Activated T-cell treated with anti-CD3 and anti-CD28 coated beads, Interleukin-2, amount 50 U/mL, for 48 hours (primary cell): ENCODE measurements at places on chromosomes 13 and 19.

DNA sequence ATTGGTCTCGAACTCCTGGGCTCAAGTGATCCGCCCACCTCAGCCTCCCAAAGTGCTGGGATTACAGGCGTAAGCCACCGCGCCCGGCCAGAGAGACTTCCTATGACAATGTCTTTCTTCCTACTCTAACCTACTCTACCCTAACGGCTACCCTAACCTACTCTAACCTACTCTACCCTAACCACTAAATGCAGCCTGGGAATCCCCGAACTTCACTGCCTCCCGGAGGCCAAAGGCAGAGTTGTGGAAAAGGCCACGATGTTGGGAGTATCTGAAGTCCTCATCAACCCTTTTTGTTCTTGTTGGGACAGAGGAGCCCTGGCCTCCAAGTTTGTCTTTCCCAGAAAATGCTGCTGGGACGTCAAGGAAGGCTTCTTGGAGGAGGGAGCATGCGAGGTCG, 967 bp upstream of the NR2C2AP start:
- DNase-seq: no peak

GRCh38 chr13:113064000-113064533, 41.5 kb upstream of the F7 start:
- no peak for DNase-seq

DNA sequence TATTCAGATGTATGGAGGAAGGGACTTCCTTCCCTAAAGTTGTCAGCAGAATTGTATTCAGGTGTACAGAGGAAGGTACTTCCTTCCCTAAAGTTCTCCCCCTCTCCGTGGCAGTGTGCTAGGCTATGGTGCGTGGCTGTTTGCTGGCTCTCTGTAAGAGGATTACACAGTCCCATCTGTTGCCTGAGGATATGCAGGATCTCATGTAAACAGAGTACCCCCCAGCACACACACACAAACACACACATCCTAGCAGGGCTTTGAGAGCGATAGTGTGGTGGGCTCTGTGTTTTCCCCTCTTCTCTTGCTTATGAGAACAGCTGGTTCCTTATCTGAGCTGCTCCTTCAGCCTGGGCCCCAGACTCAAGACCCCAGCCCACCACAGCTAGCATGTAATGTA, 10.3 kb downstream of the NEK5 start:
- no peak for DNase-seq

GRCh38 chr13:54593504-54593903, 1564.9 kb downstream of the OLFM4 start:
- DNase-seq: no peak

DNA sequence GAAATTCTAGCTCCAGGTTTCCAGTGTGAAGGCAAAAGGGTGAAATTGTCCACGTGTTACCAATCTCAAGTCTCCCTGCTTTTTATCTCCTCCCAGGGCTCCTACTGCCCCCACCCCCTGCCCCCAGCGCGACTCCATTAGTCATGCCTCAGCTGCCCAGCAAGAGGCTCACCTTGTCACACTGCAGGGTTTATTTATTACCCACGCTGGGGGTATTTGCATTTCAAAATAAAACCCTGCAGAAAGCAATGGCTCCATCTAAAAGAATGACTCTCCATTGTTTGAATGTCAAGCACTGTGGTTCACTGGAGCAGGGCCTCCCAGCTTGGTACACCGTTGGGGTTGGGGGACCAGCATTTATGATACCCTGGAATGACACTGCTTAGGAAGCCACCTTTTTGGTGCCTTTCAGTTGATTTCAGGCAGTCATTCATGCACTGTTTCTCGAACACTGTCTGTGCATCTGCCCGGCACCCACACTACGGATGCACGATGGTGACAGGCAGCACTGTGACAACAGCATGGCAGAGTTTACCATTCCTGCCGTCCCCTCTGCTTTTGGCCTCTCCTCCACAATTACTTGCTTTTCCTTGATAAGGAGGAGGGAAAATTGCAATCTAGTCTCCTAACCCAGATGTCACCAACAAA, 9.9 kb upstream of the POP4 start:
- no peak for DNase-seq

- DNase-seq: peak; percentile 62
Measured at GRCh38 chr19:4866595-4867424, 657 bp downstream of the PLIN3 start.

DNA sequence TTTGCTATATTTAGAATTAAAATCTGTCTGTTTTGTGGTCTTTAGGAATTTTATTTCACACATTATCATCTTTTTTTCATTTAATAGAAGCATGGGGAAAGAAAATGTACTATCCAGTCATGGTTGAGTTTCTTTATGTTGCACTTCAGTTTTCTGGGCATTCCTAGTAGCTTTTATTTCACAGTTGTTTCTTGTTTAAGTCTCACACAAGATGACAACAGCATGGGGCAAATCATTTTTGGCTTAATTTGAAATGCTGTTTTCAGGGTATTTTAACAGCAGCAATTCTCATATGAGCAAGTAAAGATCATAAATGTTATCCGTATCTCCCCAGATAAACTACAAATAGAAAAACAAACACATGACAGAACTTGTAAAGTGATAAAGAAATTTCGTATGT, 1600.2 kb downstream of the PCDH9 start:
- DNase-seq: no peak

DNA sequence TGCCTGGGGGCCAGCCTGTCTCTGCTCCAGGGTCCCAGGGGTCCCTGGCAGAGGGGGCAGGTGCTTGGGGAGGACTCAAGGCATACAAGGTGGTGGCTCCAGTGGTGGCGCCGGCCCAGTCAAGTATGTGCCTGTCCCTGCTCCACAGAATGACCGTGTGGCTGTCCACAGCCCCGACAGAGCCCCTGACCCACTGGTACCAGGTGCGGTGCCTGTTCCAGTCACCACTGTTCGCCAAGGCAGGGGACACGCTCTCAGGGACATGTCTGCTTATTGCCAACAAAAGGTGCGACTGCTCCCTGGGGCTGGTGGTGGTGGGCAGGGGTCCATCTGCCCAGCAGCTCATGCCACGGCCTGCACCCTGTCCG, 8.2 kb downstream of the YIPF2 start:
- DNase-seq: no peak

- DNase-seq: no peak
Measured at GRCh38 chr13:110239280-110240125, 67.5 kb downstream of the COL4A1 start.

- DNase-seq: peak; percentile 34
Measured at GRCh38 chr13:80338781-80339562, 2.0 kb downstream of the SPRY2 start.

GRCh38 chr19:5096536-5096935, 127.6 kb downstream of the KDM4B start:
- DNase-seq: no peak

- DNase-seq: no peak
Measured at GRCh38 chr19:23587546-23587945, 99.5 kb downstream of the ZNF675 start.

- DNase-seq: peak; percentile 37
Measured at GRCh38 chr19:5978606-5979552, 939 bp upstream of the RANBP3 start.

DNA sequence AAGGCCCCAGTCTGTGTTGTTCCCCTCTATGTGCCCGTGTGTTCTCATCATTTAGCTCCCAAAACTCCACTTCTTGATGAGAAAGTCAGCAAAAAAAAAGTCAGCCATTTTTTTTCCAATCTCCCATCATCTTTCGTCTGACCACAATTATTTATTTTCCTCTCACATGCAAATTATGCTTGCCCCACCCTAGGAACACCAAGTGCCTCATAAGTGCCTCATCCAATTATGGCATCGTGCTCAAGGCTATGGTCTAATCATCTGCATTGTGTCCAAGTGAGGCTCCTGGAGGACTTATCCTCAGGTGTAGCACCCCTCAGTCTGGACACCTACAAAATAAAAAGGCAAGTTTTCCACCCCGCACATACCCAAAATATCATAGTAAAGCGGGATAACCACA, 20.8 kb upstream of the IPO5 start:
- DNase-seq: no peak

DNA sequence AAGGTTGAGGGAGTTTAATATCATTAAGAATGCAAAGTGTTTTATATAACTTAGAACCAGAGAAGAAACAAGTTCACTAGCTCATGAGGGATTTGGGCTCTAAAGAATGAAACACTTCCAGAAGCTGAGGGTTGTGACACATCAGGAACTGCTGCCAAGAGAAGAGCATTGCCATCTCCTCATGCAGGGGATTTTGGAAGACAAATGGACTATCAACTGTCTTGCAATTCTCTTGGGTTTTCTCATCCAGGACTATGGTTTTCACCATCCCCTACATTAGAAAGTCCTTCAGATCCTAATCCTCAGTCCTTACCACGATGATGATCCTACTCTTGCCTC, 59.7 kb upstream of the KL start:
- DNase-seq: no peak

DNA sequence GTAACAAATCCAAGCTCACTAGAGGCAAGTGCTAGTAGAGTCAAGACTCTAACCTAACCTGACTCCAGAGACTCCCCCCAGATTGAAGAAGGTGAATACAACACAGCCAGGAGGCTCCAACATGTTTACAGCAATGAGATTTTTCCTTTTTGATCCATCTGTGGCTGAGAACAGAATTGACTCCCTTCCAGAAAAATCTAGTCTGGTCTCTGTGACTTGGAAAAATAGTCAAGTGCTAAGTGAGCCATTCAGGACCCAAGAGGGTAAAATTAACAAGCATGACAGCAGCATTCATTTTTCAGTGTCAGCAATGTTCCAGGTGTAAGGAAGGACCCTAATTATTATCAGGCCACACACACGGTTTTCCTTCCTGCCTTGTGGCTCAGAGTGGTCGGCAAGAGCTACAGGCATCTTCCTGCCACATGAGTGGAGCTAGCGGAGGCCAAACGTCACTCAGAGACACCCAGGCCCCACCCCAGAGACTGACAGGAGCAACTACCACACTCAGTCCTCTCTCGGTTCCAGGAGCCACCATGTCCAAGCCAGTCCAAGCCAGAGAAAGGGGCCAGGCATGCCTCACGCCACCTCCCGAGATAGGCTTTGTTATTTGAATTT, 395.1 kb downstream of the FOXO1 start:
- no peak for DNase-seq
